Fibroblast of lung (primary cell): ENCODE measurements at places on chromosomes 5 and 9. TPM values are rescaled to one million over a fixed set of nuclear protein-coding genes. Genes with fewer than 3 reads are reported as not detected.

TAL2 gene
- 0.17 TPM in 1 of 2 replicates, not detected in the other for total RNA-seq

FGFR4 gene
- 12.6 and 13.6 TPM in 2 replicates for total RNA-seq

LECT2 gene
- total RNA-seq: not detected in 2 replicates

POU4F3 gene
- total RNA-seq: not detected in 2 replicates

IFNA21 gene
- not detected in 2 replicates for total RNA-seq

TPM2 gene
- 696 and 1,003 TPM in 2 replicates for total RNA-seq

NNT gene
- 90.1 and 115 TPM in 2 replicates for total RNA-seq

IFNE gene
- 3.9 and 6.6 TPM in 2 replicates for total RNA-seq

COL27A1 gene
- total RNA-seq: 3.6 and 5.4 TPM in 2 replicates

CCNJL gene
- 0.26 TPM in 1 of 2 replicates, not detected in the other for total RNA-seq

SLCO4C1 gene
- under 0.01 TPM in 1 of 2 replicates, not detected in the other for total RNA-seq

IL13 gene
- not detected in 2 replicates for total RNA-seq

PLEKHG4B gene
- under 0.01 TPM in 1 of 2 replicates, not detected in the other for total RNA-seq

SLC36A3 gene
- not detected in 2 replicates for total RNA-seq

ADGRD2 gene
- not detected in 2 replicates for total RNA-seq

HTR4 gene
- not detected in 2 replicates for total RNA-seq

UGT3A1 gene
- total RNA-seq: not detected in 2 replicates

NOXA1 gene
- total RNA-seq: 0.66 and 0.77 TPM in 2 replicates

FOXD4L3 gene
- total RNA-seq: under 0.01 TPM in 1 of 2 replicates, not detected in the other

CTNND2 gene
- not detected in 2 replicates for total RNA-seq

CCL27 gene
- total RNA-seq: 0.26 TPM in 1 of 2 replicates, not detected in the other

ARL14EPL gene
- not detected in 2 replicates for total RNA-seq

ENTR1 gene
- 31.9 and 32.4 TPM in 2 replicates for total RNA-seq
